Fibroblast of villous mesenchyme (primary cell): ENCODE measurements at places on chromosomes 16 and 17. TPM values are rescaled to one million over a fixed set of nuclear protein-coding genes. Genes with fewer than 3 reads are reported as not detected.

ENPP7 gene
- total RNA-seq: not detected in 2 replicates

DNA sequence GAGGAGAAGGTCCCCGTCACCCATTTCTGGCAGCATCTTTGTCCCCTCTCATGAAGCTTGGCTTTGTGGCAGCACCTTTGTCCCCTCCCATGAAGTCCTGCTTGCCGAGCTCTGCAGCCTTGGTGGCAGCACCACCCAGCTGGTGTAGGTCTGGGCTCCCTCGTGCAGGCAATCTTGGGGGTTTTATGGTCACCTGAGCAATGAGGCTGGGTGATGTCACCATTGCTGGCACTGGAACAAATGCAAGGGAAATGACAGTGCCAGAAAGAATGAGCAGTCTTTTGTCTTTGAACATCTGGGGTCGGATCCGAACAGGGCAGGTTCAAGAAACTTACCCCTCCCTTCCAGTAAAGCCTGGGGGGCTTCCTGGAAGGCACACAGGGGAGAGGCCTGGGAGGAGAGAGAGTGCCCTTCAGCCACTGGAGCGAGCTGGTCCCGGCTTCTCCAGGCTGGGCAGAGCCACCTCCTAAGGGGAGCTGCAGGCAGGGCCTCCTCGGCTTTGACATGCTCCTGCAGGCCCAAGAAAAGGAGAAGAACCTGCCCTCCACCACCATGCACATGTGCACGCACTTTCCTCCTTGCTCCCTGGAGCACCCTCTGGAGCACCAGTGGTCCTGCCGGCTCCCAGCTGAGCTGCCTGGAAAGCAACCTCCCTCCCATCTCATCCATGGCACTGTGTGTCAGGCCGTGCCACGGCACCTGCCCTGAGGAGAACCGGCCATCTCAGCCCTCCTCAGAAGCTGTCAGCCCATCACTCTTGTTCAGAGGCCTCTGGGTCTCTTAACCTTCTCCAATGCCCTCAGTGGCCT, 16.0 kb downstream of the BTBD17 start:
- DNase-seq: no peak

DNA sequence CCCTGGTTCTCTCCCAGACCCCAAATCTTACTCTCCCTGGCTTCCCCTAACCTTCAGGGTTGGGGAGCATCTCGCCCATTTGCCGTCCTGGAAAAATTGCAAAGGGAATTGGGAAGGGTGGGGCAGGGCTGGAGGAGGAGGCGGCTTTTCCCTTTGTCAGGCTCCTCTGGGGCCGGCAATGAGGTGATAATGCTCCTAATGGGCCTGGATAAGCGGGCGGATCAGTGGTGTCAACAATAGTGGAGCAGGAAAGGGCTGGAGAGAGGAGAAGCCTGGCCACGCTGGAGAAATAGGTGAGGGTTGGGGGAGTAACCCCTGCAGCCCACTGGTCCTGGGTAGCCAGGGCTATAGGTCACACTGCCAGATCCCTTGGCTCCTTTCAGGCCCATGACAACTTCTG, 12.3 kb downstream of the SCN4A start:
- no peak for DNase-seq

ADAM11 gene
- total RNA-seq: 0.32 and 0.43 TPM in 2 replicates

DNA sequence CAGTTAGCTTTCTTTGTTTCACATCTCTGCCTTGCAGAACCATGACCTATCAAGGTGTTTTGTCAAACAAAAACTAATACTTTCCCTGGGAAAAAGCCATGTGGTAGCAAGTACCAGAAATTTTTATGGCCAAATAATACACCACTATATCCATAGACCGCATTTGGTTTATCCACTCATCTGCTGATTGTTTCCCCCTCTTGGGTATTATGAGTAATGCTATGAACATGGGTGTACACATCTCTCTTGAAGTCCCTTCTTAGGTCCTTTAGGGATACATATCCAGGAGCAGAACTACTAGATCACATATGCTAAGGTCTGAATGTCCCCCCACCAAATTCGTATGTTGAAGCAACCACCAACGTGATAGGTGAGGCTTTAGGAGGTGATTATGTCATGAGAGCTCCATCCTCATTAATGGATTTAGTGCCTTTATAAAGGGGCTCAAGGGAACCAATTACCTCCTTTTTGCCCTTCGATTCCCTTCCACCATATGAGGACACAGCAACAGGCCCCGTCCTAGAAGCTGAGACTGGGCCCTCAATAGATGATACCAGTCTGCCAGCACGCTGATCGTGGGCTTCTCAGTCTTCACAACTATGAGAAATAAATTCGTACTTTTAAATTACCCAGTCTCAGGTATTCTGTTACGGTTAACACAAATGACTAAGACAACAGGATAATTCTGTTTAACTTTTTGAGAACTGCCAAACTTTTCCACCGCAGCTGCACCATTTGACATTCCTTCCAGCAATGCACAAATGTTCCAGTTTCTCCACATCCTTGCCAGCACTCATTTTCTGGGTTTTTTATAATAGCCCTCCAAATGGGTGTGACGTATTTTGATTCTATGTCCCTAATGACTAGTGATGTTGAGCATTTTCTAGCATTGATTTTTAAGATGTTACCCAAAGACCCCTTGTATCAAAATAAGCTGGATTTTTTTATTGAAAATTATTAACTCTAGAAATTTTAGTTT, 30.0 kb downstream of the SIAH1 start:
- no peak for DNase-seq

PRDM7 gene
- total RNA-seq: not detected in 2 replicates
